Cortex of kidney (tissue), 1 donor: ENCODE measurements at places on chromosomes 5 and 9.

DNA sequence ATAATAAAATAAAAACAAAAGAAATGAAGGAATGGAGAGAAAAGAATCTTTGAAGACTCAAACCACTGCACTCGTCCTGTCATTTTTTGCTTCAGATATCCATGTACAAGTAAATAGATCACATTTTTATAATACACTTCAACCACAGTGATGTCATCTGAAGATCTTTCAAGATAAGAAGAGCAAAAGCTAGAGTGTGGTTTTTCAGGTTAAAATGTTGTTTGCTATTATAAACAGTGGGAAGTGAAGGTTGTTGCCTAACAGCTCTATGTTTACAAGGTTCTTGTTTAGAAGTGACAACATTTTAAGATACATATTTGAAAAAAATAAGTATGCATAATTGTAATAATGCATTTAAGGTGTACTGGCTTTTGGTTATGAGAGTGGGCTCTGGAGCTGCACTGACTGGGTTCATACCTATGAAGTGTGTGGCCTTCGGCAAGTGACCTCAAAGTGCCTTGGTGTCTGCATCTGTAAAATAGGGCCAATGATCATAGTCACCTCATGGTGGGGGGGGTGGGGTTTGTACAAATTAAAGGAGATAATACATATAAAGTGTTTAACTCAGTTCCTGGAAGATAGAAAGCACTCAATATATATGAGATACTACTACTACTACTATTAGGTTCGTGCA lies 45.5 kb upstream of the IL7R start:
- no peak for DNase-seq

DNA sequence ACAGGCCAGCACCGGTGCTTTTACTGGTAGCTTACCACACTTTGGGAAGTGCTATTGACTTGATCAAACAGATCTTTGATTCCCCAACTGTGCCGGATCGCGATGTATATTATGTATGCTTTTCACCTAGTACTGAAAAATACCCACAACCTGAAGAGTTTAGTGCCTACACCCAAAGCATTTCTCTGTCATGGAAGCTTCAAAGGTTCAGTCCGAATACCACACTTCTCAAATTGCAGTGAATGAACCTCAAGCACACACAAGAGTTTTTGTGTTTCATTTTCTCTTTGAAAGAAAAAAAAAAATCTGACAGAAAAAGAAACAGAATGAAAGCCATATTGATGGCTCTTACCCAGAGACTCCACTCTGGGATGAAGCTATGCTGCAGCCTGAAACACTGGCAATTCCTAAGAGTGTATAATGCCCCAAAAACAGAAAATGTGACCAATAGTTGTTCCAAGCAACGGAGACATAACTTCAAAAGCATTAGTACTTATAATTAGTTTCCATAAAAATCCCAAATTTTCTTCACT lies 100.9 kb downstream of the EBF1 start:
- DNase-seq, result no peak

DNA sequence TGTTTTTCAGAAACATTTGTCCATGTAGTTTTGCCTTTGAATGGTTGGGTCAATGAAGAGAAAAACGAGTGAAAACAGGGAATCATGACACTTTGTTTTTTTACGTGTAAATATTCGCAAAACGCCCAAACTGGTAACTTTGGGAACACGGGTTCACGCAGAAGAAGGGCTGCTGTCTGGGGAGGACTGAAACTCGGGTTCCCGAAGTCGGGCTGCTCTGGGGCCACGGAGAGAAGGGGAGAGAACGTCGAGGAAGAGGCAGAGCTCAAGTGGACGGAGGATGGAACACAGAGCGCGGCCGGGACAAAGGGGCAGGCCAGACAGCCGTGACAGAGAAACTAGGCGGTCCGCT lies 478 bp upstream of the SETD9 start:
- DNase-seq, result no peak

- no peak for DNase-seq
These were observed 82.2 kb downstream of the NSUN2 start for GRCh38 chr5:6550628-6551027.

- DNase-seq, result no peak
These were observed 2.0 kb downstream of the AK3 start for GRCh38 chr9:4738866-4739586.

DNA sequence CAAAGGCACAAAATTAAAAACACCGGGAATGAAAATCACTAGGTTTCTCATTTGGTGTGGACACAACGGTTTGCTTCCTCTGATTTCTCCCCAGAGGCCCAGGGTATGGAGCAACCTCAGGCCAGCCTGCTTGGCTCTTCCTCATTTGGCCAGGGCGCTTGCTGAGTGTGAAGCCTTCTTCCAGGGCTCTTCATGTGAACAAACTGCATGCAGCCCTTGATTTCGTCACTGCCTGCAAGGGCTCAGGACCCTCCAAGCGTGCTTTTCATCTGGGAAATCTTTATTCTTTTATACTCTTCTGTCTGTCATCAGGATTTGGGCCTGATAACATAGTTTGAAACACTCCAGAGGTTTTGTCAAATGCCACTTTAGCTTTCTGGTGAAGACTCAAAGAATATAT lies 122.6 kb upstream of the KLF4 start:
- no peak for DNase-seq

GRCh38 chr5:175521313-175521833 lies 43.0 kb downstream of the SFXN1 start:
- no peak for DNase-seq

GRCh38 chr9:994005-994404 lies 17.6 kb downstream of the DMRT3 start:
- no peak for DNase-seq

- DNase-seq, result no peak
These were observed 120.4 kb upstream of the CACNA1B start for GRCh38 chr9:137757139-137757538.

GRCh38 chr5:143143973-143144372 lies 259.5 kb downstream of the NR3C1 start:
- DNase-seq, result no peak

- DNase-seq, result no peak
These were observed 47.9 kb downstream of the COL5A1 start for GRCh38 chr9:134689321-134690181.

DNA sequence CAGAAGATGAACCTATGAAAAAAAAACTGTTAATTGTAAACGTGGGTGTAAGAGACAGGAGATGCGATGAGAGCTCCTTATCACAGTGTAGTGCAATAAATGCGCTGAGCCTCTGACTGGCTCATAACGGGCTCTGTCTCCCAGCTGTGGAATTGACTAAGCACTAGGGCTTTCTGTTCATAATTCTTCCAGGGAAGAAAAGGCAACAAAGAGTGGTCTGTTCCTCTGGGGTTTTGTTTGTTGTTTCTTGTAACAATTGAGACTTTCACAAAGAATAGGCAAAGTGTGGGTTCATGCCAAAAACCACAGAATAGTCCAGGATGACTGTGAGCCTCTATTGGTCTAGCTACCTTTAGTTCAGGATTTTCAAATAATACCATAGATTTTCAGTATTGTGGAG lies 39.4 kb downstream of the UBE2QL1 start:
- no peak for DNase-seq

DNA sequence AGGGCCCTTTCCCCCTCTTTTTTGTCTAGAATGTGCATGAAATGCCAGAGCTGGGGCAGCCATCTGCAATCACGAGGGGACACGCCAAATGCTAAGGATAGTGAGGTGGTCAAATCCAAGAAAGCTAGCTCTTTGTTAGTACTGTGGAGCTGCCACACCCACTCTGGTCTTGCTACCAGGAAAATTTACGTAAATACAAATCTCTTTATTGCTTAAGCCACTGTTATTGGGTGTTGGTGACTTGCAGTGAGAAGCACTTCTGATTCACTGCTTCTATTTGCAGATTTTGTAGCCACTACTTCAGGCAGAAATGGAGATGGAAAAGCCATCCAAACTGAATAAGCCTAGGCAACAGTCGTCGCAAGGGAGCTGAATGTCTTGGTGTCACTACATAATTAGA lies 25.6 kb upstream of the SUSD1 start:
- DNase-seq, result no peak

GRCh38 chr5:160462167-160462566 lies 40.5 kb downstream of the PTTG1 start:
- no peak for DNase-seq

DNA sequence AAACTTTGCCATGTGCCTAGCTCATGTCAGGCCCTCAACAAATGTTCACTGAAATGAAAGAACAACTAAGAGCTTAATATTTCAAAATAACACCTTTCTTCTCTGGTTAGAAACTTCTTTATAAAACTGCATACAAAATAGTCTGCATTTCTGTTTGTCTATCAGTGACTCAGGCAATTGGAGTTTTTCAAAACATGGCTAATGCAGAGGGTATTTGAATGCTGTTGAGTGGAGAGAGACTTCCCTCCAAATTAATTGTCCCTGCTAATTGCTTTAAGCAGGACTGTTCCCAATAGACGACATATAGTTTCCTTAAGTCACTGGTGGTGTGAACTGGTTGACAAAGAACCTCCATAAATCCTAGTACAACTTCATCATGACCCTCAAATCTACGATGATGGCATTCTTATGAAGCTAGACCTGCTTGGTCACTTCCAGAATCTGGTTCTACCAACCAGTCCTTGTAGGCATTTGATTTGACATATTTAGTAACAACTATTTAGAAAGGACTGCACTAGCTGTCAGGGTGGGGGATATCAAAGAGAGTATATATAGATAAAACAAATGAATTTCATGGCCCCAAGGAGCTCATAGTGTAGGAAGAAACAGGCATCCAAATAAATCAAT lies 84.5 kb downstream of the PRLR start:
- DNase-seq, result no peak

- DNase-seq, result no peak
These were observed 215.2 kb downstream of the COMMD10 start for GRCh38 chr5:116299746-116300640.

DNA sequence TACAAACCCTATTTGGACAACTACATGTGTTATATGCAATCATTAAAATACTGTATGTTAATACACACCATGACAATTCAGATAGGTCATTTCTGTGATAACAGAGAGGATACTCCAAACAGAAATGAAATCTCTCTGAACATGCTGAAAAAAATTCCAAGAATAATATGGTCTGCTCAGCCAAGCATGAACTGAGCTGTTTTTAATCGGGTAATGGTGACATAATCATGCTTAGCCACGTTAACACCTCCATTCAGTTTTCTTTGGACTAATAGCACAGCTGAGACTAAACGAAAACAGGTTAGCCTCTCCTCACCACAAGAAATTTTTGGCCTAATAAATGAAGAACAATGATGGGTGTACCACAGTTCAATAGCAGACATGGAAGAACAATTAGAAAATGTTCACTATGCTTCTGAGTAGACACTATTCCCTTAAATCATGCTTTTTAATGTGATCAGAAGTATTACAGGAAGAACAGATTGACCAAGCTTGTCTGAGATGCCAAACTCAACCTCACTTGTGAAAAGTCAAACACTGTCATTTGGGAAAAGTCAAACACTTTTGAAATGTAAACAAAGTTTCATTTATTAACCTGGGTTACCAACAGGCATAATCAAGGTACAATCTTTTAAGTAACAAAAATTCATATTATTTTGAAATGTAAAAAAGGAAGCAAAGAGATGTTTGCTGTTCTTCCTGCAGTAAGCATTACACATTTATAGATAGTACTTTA lies 19.4 kb downstream of the RAB14 start:
- no peak for DNase-seq

- DNase-seq, result no peak
These were observed 8.5 kb downstream of the RNF44 start for GRCh38 chr5:176528761-176529115.

- DNase-seq, result no peak
These were observed 45.8 kb downstream of the WHRN start for GRCh38 chr9:114459464-114459863.

GRCh38 chr5:157358871-157359270 lies 92.9 kb downstream of the CYFIP2 start:
- no peak for DNase-seq

GRCh38 chr5:56460681-56461191 lies 227.6 kb upstream of the ANKRD55 start:
- DNase-seq, result no peak

- DNase-seq, result no peak
These were observed 132.9 kb upstream of the ACO1 start for GRCh38 chr9:32251539-32251938.

- no peak for DNase-seq
These were observed 163.9 kb downstream of the PAPPA start for GRCh38 chr9:116317503-116317902.

- no peak for DNase-seq
These were observed 487.4 kb downstream of the CETN3 start for GRCh38 chr5:89922161-89922560.

DNA sequence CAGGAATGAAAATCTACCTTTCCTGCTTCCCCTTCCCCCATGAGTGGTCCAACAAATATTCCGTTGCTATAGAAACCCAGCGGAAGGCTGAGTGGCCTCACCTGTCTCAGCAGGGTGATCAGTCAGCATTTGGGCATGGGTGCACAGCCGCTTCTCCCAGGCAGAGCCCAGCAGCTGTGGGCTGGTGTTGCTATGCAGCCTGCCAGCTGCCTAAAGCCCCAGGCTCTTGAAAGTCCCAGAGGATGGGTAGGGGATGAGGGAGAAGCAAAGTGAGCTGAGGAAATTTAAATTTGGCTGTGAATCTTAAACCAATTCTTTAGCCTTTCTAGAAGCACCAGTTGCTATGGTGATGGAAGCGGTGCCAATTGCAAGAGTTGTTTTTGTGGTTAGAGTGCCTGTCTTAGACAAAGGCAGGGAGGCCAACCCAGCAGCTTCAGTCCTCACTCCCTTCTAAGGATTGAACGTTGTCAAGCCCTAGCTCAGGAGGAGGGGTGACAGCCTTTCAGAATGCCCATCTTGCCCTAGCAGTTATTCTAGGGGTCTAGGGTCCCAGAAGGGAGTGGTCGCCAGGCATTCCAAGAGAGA lies 151.5 kb upstream of the PITX1 start:
- no peak for DNase-seq

DNA sequence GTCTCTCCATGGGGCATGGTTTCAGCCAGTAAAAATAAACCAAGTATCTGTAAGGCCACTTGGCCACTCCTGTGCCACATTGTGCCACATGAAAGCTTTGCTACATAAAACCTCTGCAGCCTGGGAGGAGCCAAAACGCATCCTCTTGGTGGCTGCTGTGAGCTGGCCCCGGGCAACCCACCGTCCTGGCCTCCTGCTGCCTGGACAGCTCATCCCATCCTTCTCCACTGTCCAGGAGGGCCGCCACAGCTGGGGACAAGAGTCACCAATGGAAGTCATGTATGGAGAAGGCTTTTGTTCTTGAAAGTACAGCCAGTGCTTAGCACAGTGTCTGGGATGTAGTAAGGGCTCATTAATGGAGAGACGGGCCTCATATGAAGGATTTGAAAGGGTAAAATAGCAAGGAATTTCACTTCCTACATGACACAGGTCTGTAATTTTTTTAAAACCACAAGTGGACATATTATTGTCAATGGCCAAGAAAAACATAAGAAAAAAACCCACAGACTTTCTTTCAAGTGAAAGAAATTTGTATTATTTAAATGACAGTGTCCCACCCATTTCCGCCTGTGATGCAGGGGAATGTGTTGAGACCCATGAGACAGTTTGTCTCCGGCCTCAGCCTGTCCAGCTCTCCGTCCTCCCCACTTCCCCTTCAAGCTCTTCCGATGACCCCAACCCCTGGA lies 6.6 kb downstream of the PTGES start:
- no peak for DNase-seq
